Progenitor cell of endocrine pancreas (in vitro differentiated cells): ENCODE measurements at places on chromosomes 7 and 10.

DNA sequence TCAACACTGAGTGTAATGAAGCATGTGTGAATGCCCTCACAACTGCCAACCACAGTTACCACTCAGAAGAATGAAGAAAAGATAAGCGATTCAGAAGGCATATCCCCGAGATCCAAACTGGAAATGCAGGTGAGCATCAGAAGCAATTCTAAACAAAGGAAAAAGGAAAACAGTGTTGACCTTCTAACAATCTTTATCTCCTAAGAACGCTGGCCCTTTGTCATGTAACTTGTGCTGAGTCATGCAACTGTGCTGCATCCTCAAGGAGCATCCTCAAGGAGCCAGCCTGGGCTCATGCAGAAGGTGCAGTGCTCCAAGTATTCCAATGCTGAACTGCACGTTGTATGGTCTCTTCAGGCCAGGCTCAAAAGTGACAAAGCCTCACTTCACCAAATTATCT is 30.6 kb downstream of the SEC61G start:
- H3K4me3 ChIP-seq = no peak overlapping the region
- no peaks in the 10 kb centered on the region for H3K4me1 ChIP-seq
- DNase-seq = no peak
- no peaks in the 10 kb centered on the region for H3K27me3 ChIP-seq

DNA sequence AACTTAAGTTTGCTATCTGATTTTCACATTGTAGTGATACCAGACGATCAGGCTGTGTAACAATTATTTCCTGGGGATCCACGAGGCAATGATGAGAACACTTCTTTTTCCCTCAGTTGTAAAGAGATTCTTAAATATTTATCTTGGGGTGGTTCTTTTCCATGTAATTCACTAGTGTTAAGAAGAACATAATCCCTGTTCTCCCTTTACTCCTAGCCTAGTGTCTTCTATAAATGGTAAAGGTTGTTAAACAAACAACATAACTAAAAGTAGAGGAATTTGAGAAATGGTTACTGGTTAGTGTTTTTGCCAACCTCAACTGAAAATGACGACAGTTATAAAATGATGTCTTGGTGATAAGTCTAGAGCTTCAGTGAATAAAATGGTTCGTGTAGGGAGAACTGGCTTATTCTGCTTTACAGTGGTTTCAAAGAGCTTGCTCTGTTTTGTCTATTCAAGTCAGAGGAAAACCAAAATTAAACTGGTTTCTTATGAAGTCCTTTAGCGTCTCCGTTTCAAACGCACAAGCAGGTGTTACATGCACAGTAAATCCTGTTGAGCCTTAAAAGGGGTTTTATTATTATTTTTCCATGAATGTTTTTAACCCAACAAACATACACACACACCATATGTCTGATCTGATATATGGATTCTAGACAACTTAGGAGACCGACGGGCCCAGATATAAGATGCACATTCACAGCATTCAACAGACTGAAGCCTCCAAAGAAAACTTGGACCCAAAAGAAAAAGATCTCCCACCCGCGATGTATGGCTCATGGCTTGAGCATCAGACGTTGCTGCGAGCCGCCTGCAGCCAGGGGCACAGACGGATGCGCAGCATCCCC is 1.1 kb downstream of the TBX20 start:
- H3K4me1 ChIP-seq = peaks cover 3% of the 10 kb centered on the region
- H3K27ac ChIP-seq = no peak overlapping the region
- no peaks in the 10 kb centered on the region for H3K36me3 ChIP-seq
- no peak for DNase-seq
- H3K4me3 ChIP-seq = peak overlapping the region; percentile 2
- peaks cover 94% of the 10 kb centered on the region for H3K27me3 ChIP-seq

GRCh38 chr10:34938399-34938670 is 123.2 kb upstream of the PARD3 start:
- no peak for DNase-seq
- H3K27me3 ChIP-seq = peaks cover 4% of the 10 kb centered on the region
- H3K4me3 ChIP-seq = no peak overlapping the region
- H3K4me1 ChIP-seq = no peaks in the 10 kb centered on the region
- H3K27ac ChIP-seq = no peak overlapping the region

- H3K36me3 ChIP-seq = peaks cover 2% of the 10 kb centered on the region
- DNase-seq = peak; percentile 40
- H3K27me3 ChIP-seq = peaks cover 3% of the 10 kb centered on the region
- H3K4me3 ChIP-seq = no peak overlapping the region
- H3K4me1 ChIP-seq = peaks cover 19% of the 10 kb centered on the region
Observed at GRCh38 chr7:47153576-47153975, 428.3 kb downstream of the TNS3 start.

- H3K4me3 ChIP-seq = peak overlapping the region; percentile 53
- DNase-seq = no peak
- H3K27me3 ChIP-seq = no peaks in the 10 kb centered on the region
- H3K27ac ChIP-seq = no peak overlapping the region
- H3K36me3 ChIP-seq = no peaks in the 10 kb centered on the region
Observed at GRCh38 chr7:15546272-15546792, 15.5 kb downstream of the AGMO start.

- no peaks in the 10 kb centered on the region for H3K27me3 ChIP-seq
- peak overlapping the region; percentile 94 for H3K27ac ChIP-seq
- no peak for DNase-seq
- no peaks in the 10 kb centered on the region for H3K36me3 ChIP-seq
Observed at GRCh38 chr10:119253433-119254174, 46.2 kb downstream of the GRK5 start.

GRCh38 chr10:85433248-85433647 is 933.3 kb downstream of the GRID1 start:
- H3K27me3 ChIP-seq = peaks cover 11% of the 10 kb centered on the region
- no peaks in the 10 kb centered on the region for H3K4me1 ChIP-seq
- H3K4me3 ChIP-seq = no peak overlapping the region
- no peak overlapping the region for H3K27ac ChIP-seq
- no peak for DNase-seq

DNA sequence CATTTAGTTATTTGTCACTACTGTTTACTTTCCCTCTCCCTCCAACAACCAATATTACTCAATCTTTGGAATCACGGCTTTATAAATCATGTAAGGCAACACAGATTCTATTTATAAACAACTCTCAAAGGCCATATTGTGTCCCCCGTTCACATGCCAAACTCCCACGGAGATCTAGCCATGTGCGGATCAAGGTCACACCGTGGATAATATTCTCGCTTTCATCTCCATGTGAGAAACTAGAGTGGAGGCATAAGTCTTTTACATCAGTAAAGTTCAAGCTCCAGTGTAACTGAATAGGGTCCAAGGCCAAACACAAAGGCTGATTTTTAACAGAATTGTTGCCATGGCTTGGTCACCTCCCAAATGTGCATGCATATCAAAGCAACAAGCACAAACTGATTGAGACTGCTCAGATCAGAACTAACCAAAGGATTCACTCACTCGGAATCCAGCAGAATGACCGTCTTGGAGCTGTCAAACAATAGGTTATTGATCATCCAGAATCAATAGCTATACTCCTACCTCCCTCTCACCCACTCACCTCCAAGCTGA is 569.5 kb upstream of the LRRN3 start:
- peaks cover 29% of the 10 kb centered on the region for H3K4me1 ChIP-seq
- no peak overlapping the region for H3K4me3 ChIP-seq
- no peaks in the 10 kb centered on the region for H3K27me3 ChIP-seq
- H3K36me3 ChIP-seq = peaks cover 5% of the 10 kb centered on the region
- no peak overlapping the region for H3K27ac ChIP-seq

- peaks cover 5% of the 10 kb centered on the region for H3K36me3 ChIP-seq
- DNase-seq = no peak
- no peaks in the 10 kb centered on the region for H3K27me3 ChIP-seq
- no peak overlapping the region for H3K27ac ChIP-seq
- peaks cover 13% of the 10 kb centered on the region for H3K4me1 ChIP-seq
- no peak overlapping the region for H3K4me3 ChIP-seq
Observed at GRCh38 chr10:59885430-59886134, 20.8 kb downstream of the CCDC6 start.

- peaks cover 5% of the 10 kb centered on the region for H3K27me3 ChIP-seq
- DNase-seq = no peak
- H3K4me3 ChIP-seq = no peak overlapping the region
- peaks cover 6% of the 10 kb centered on the region for H3K4me1 ChIP-seq
- no peak overlapping the region for H3K27ac ChIP-seq
Observed at GRCh38 chr7:128443831-128444600, 11.7 kb upstream of the HILPDA start.

GRCh38 chr7:68929781-68930261 is 668.5 kb upstream of the AUTS2 start:
- peaks cover 4% of the 10 kb centered on the region for H3K27me3 ChIP-seq
- no peak for DNase-seq
- no peaks in the 10 kb centered on the region for H3K36me3 ChIP-seq
- no peaks in the 10 kb centered on the region for H3K4me1 ChIP-seq
- no peak overlapping the region for H3K4me3 ChIP-seq

- no peak overlapping the region for H3K4me3 ChIP-seq
- no peaks in the 10 kb centered on the region for H3K4me1 ChIP-seq
- no peak overlapping the region for H3K27ac ChIP-seq
- DNase-seq = no peak
- no peaks in the 10 kb centered on the region for H3K27me3 ChIP-seq
Observed at GRCh38 chr7:32330602-32331001, 159.6 kb downstream of the LSM5 start.

DNA sequence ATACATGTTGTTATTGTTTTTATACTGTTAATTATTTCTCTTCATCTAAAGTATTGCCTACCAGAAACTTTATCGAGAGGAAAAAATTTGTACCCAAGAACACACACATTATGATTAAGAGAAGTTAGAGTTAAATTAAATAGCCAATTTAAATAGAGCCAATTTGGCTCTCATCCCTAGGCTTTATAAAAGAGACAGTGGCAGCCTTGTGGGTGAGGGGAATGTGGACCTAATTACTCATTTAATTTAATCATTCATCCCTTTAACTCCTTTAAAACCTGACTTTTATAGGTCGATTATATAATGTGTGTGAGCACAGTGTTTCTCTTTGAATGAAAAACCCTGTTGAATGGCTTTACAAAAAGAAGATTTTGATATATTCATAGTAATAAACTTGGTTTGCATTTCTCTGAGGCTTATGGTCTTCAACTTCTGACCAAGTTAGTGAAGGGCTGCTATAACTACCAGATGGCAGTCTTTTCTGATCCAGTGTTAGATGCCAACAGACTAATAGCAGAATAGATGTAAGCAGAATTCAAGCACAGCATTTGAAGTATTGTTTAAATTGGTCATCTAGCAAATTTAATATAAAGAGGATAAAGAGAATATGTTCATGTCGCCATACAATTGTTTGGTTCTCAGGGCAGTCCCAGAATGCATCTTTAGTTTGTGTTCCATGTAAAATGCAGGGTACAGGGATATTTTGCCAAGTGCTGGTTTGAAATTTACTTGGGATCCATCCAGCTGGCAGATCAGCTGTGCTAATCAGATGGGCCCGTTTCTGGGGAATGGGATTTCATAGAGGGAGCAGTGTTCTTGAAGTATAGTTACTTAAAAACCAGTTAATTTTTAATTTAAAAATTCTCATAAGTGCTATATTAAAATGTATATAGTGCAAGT is 25.3 kb downstream of the ADD3 start:
- no peak overlapping the region for H3K4me3 ChIP-seq
- DNase-seq = no peak
- no peaks in the 10 kb centered on the region for H3K27me3 ChIP-seq
- H3K4me1 ChIP-seq = peaks cover 11% of the 10 kb centered on the region
- no peaks in the 10 kb centered on the region for H3K36me3 ChIP-seq
- H3K27ac ChIP-seq = no peak overlapping the region

DNA sequence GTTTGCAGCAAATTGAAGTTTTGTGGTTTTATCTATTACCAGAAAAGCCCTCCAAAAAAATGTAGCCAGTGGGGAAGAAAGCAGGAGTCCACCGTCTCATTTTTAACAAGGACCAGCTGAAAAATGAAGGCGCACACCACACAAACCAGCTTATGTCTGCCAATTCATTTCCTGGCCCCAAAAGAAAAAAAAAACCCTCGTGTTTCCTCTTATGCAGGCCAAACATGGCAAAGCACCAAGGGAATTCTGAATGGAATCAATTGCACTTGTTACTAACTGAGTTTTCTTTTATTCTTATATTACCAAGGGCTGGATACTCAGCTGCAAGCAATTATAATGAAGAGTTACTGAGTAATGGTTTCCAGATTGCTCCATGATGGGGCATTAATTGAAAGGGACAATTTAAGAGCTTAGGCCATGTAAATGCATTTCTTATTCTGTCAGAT is 428.3 kb upstream of the NPVF start:
- no peak for DNase-seq
- H3K27me3 ChIP-seq = peaks cover 9% of the 10 kb centered on the region
- H3K27ac ChIP-seq = no peak overlapping the region
- no peak overlapping the region for H3K4me3 ChIP-seq
- peaks cover 6% of the 10 kb centered on the region for H3K4me1 ChIP-seq
- no peaks in the 10 kb centered on the region for H3K36me3 ChIP-seq

DNA sequence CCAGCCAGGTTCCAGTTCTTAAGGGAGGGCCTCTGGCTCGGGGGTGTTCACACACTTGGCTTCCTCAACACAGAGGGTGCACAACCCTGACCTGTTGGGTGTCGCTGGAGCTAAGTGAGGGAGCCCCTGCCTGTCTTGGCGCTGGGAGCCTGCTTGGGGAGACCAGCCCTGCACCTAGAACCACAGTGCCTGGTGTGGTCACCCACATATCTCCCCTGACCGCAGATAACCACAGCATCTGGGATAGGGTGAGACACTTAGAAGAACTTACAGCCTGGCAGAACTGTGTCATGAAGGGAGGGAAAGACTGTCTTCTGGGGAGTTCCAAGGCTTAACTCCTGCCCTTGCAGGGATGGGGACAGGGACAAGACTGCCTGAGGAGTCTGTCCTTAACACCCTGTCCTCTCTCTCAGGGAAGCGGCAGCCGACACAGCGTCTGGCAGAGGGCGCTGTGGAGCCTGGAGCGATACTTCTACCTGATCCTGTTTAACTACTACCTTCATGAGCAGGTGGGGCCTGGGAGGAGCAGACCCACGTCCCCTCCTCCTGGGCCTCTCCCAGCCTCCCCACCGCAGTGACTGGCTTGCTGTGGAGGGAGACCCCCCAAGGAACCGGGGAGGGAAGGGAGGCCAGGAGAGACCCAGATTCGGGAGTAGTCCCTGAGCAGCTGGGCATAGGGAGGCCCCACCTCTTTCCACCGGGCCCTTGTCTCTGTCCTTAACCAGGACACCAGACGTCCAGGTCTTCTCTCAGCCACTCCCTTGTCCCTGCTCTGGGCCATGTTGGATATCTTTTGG is 59.0 kb downstream of the PALD1 start:
- DNase-seq = peak; percentile 29
- H3K27ac ChIP-seq = no peak overlapping the region
- no peak overlapping the region for H3K4me3 ChIP-seq
- peaks cover 2% of the 10 kb centered on the region for H3K4me1 ChIP-seq
- H3K36me3 ChIP-seq = no peaks in the 10 kb centered on the region

DNA sequence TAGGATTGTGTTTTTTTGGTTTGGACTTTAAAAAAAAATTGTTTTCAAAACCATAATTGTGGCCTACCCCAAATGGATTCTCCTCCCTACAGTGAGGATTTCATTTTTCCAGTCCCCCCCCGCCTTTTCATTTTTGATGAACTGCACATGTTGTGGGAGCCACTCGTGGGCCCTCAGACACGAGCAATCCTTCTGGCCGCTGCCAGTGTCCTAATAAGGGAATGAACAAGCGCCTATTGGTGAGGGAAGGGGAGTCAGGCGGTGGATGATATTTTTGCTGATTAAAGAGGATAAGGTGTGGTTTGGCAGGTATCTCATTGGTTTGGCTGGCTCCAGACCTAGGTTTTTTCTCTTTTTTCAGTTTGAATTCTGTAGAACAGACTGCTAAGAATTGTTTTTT is 78.7 kb upstream of the AGBL3 start:
- peaks cover 2% of the 10 kb centered on the region for H3K36me3 ChIP-seq
- no peaks in the 10 kb centered on the region for H3K27me3 ChIP-seq
- no peak overlapping the region for H3K4me3 ChIP-seq
- no peak for DNase-seq
